CD4-positive, CD25-positive, alpha-beta regulatory T cell (primary cell): ENCODE measurements at places on chromosomes 11 and 22. TPM values are rescaled to one million over a fixed set of nuclear protein-coding genes. Genes with fewer than 3 reads are reported as not detected.
A peak's percentile ranks its signal among the peaks of the same experiment; 100 is the strongest.

DNA sequence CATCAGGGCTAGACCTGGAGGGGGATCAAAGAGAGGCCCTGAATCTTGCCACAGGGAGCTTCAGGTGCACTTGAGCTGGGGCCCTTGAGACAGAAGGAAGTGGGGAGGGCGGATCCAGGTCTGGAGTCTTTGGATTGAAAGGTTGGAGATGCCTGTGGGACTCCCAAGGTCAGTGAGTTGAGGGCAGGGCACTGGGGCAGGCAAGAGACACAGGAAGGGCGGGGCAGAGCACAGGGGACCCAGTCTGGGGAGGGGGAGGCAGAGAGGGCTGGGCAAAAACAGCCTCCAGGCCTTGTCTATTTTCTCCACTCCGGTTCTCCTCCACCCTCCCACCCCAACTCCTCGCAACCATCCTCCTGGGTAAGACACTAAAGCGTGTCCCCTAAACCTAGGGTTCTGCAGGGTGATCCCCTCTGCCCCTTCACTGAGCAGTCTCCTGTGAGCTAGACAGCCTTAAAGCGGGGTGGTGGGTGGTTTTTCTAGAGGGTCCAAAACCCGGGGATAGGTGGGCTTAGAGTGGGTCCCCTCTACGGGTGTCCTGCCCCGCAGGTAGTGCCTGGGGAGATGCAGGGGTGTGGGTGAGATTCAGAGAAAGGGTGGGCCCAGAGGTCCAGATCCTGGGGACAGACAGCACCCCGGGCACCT is 38.6 kb upstream of the CELSR1 start:
- no peak overlapping the region for H3K27ac ChIP-seq
- peaks cover 35% of the 10 kb centered on the region for H3K4me1 ChIP-seq
- H3K27me3 ChIP-seq = no peaks in the 10 kb centered on the region
- peak overlapping the region; percentile 44 for H3K4me3 ChIP-seq
- no peaks in the 10 kb centered on the region for H3K36me3 ChIP-seq

The TSPAN32 gene
- total RNA-seq = 60.0 TPM

The RNASEH2C gene
- total RNA-seq = 28.3 TPM

- H3K36me3 ChIP-seq = no peaks in the 10 kb centered on the region
- no peak overlapping the region for H3K27ac ChIP-seq
- peaks cover 3% of the 10 kb centered on the region for H3K27me3 ChIP-seq
Measured at GRCh38 chr22:32052936-32053791, 10.1 kb downstream of the SLC5A1 start.

The C22orf15 gene
- total RNA-seq = 0.96 TPM

GRCh38 chr11:124886476-124886875 is 11.2 kb downstream of the ROBO4 start:
- H3K27me3 ChIP-seq = no peaks in the 10 kb centered on the region
- DNase-seq = no peak
- no peak overlapping the region for H3K27ac ChIP-seq
- H3K4me3 ChIP-seq = no peak overlapping the region
- H3K4me1 ChIP-seq = no peaks in the 10 kb centered on the region
- no peaks in the 10 kb centered on the region for H3K36me3 ChIP-seq

- H3K36me3 ChIP-seq = peaks cover 16% of the 10 kb centered on the region
- H3K4me3 ChIP-seq = no peak overlapping the region
- no peak overlapping the region for H3K27ac ChIP-seq
- H3K4me1 ChIP-seq = no peaks in the 10 kb centered on the region
Measured at GRCh38 chr11:116879800-116880625, 42.6 kb upstream of the APOA1 start.

- no peaks in the 10 kb centered on the region for H3K36me3 ChIP-seq
- no peaks in the 10 kb centered on the region for H3K27me3 ChIP-seq
- H3K4me3 ChIP-seq = no peak overlapping the region
- no peak overlapping the region for H3K27ac ChIP-seq
- H3K4me1 ChIP-seq = no peaks in the 10 kb centered on the region
Measured at GRCh38 chr11:83612891-83613766, 327.0 kb upstream of the CCDC90B start.

GRCh38 chr11:17272801-17273200 is 3.7 kb upstream of the NUCB2 start:
- H3K27me3 ChIP-seq = no peaks in the 10 kb centered on the region
- H3K36me3 ChIP-seq = no peaks in the 10 kb centered on the region
- DNase-seq = no peak
- H3K27ac ChIP-seq = no peak overlapping the region
- H3K4me1 ChIP-seq = peaks cover 20% of the 10 kb centered on the region

- H3K27ac ChIP-seq = no peak overlapping the region
- H3K27me3 ChIP-seq = no peaks in the 10 kb centered on the region
- H3K4me1 ChIP-seq = peaks cover 3% of the 10 kb centered on the region
- peaks cover 10% of the 10 kb centered on the region for H3K36me3 ChIP-seq
- H3K4me3 ChIP-seq = no peak overlapping the region
Measured at GRCh38 chr11:68750195-68751003, 921 bp downstream of the TESMIN start.

- DNase-seq = no peak
- no peaks in the 10 kb centered on the region for H3K27me3 ChIP-seq
- H3K4me1 ChIP-seq = no peaks in the 10 kb centered on the region
- H3K36me3 ChIP-seq = no peaks in the 10 kb centered on the region
Measured at GRCh38 chr11:94032066-94032465, 10.9 kb downstream of the HEPHL1 start.

The C11orf65 gene
- total RNA-seq = 0.37 TPM

The DNAJB7 gene
- not detected for total RNA-seq

- H3K4me1 ChIP-seq = no peaks in the 10 kb centered on the region
- H3K36me3 ChIP-seq = no peaks in the 10 kb centered on the region
- H3K27ac ChIP-seq = no peak overlapping the region
- no peak for DNase-seq
Measured at GRCh38 chr11:115911613-115912346, 407.6 kb upstream of the CADM1 start.
